ENCODE measurements at places on chromosomes 1 and 21. TPM values are rescaled to one million over a fixed set of nuclear protein-coding genes. Genes with fewer than 3 reads are reported as not detected.

CD52 gene
- polyA plus RNA-seq: 41.4 TPM

DNA sequence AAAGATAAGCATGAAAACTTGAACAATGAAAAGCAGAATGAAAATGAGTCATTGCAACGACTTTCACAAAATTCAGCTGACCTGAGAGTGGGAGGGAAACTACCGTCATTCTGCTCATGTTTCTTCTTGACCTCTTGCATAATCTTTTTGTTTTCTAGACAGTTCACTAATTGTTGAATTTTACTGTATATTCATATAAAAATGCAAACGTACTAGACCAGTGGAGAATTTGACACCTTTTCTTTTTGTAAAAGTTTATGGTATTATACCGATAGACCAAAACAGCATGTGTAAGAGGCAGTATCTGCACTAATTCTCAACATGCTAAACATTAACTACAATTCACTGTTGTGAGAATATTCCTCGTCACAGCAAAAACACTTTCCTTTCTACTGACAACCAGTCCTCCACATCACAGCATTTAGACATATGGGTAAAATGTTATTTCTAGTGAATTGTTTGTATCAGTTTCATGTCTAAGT is 137.8 kb downstream of the GREM2 start:
- no peak for DNase-seq
- no peaks in the 10 kb centered on the region for H3K4me1 ChIP-seq
- H3K4me3 ChIP-seq: no peak overlapping the region
- no peak overlapping the region for H3K27ac ChIP-seq

DNA sequence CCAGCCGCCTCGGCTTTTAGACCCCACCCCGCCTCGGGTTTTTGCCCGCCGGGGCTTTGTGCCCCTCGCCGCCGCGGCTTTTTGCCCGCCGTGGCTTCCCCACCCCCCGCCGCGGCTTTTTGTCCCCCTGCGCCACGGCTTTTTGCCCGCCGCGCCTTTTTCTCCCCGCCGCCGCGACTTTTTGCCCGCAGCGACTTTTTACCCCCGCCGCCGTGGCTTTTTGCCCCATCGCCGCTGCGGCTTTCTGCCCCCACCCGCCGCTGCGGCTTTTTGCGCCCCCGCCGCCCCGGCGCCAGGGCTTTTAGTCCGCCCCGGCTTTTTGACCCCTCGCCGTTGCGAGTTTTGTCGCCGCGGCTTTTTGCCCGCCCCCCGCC is 474.4 kb downstream of the FAM72C start:
- no peaks in the 10 kb centered on the region for H3K4me1 ChIP-seq
- peak; percentile 26 for DNase-seq
- no peaks in the 10 kb centered on the region for H3K36me3 ChIP-seq
- H3K4me3 ChIP-seq: no peak overlapping the region

FCN3 gene
- 4.6 TPM for polyA plus RNA-seq

MRPL55 gene
- 77.4 TPM for polyA plus RNA-seq

Data from sigmoid colon (tissue), 7 donors.